Activated CD8-positive, alpha-beta memory T cell treated with anti-CD3 and anti-CD28 coated beads, Interleukin-2, amount 10 ng/mL, durations not matched to agents 7 days and 5 days (primary cell): ENCODE measurements at places on chromosomes 4 and X. TPM values are rescaled to one million over a fixed set of nuclear protein-coding genes. Genes with fewer than 3 reads are reported as not detected.

DNA sequence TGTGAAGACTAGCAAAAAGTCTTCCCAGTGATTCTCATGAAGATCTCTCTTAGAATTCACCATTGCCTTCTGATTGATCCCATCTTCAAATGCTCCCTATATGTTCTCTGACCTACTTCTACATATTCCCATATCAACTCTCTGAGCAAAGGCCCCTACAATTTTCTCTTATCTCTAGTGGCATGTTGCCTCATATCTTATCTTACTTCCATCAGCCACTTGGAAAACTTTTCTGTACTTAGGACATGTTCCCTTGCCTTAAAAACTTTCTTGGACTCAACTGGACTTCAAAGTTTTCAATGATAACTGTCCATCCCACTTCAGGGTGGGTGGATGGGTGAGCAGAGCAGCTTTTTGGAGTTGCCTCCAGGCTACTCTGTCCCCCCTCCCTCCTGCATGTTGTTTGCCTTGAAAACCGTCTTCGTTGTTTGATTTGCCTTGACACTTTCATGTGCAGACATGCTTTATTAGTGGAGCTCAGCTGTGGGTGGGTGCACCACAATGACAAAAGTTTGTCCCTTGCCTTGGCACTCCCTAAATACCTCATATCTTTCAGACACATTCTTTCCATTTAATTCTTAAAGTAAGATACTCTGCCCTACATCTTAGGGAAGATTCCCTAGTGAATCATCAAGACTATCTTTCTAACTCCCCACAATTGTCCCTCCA is 18.3 kb upstream of the USP27X start:
- H3K27me3 ChIP-seq, result peaks cover 5% of the 10 kb centered on the region
- no peaks in the 10 kb centered on the region for H3K4me1 ChIP-seq

- peaks cover 9% of the 10 kb centered on the region for H3K4me1 ChIP-seq
- peak overlapping the region; percentile 98 for H3K27ac ChIP-seq
- peaks cover 7% of the 10 kb centered on the region for H3K36me3 ChIP-seq
These were observed 658 bp downstream of the KDM6A start for GRCh38 chrX:44873415-44874276.

- H3K4me1 ChIP-seq, result no peaks in the 10 kb centered on the region
- H3K36me3 ChIP-seq, result no peaks in the 10 kb centered on the region
- no peak overlapping the region for H3K27ac ChIP-seq
- H3K27me3 ChIP-seq, result peaks cover 3% of the 10 kb centered on the region
- no peak overlapping the region for H3K4me3 ChIP-seq
- DNase-seq, result peak; percentile 51
These were observed 100.1 kb downstream of the REPS2 start for GRCh38 chrX:17046478-17047097.

DCAF8L2 gene
- total RNA-seq, result not detected

ADH1C gene
- not detected for total RNA-seq

CCNG2 gene
- total RNA-seq, result 20.8 TPM

ELK1 gene
- 57.4 TPM for total RNA-seq
